Liver (tissue), 10 donors: ENCODE measurements at places on chromosomes 5 and 9.
A peak's percentile ranks its signal among the peaks of the same experiment; 100 is the strongest.

GRCh38 chr9:84718476-84718875 is 48.9 kb downstream of the NTRK2 start:
- DNase-seq, result no peak

DNA sequence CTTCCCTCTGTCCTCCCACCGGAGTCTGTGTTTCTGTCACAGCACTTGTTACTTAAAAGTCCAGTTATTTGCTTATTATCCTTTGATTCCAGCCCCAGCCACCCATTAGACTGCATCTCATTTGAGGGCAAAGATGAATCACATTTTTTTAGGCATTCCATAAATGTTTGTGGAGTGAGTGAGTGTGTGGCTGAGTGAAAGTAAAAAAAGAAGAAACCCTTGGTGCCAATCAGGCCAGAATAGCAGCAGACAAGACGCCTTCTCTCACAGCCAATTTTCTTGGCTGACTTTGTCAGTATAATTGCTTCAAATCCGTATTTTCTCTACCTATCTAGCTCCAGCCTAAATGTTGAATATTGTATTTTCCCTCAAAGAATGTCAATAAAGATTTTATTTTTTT is 613.0 kb upstream of the WWC1 start:
- no peak for DNase-seq

- no peak for DNase-seq
Measured at GRCh38 chr5:89991592-89991991, 418.0 kb downstream of the CETN3 start.

DNA sequence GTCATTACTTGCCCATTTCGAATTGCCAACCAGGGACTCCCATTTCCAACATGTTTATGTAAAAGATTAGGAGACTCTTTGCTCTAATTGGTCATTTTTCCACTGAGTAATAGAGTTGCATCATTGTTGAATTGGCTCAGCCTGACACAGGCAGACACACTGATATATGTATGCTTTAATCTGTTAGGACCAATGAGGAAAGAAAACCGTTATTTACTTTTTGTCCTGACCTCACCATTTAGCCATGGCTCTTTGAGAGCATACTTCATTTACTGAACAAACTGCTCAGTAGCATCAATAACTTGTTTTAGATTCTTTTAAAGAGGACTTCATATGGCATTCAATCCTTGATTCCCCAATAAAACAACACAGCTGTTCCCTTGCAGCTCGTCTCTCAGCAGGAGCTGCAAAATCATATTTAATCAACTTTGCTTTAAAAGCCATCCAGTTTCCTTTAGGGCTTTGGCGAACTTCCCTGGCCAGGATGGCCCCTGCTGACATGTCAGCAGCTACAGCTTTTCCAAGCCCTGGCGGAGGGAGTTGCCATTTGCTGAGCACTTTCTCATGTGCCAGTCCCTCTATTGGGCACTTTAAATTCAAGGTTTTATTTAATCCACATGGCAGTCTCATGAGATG is 251.5 kb upstream of the TNC start:
- no peak for DNase-seq

DNA sequence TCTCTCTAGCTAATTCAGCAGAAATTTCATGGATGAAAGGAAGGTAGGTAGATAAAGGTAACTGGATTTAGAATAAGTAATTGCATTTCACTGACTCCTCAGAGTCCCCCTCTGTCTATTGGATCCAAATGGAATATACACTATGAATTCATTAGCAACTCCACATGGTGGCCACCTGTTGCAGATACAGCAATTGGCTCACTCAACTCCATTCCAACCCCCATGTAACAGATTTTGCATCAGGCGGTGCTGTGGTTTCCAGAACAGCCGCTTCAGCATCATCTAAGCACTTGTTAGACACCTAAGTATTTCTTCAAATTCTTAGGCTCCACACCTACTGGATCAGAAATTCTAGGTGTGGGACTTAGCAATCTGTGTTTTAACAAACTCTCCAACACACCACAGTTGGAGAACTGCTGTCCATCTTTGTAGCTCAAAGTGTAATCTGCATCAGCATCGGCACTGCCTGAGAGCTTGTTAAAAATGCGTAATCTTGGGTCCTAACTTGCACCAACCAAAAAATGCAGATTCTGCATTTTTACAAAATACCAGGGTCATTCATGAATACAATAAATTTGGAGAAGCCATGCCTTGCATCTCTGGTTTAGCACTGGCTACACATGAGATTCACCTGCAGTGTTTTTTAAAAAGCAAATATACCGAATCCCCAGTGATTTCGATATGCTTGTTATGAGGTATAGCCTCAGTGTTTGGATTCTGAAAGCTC is 413.8 kb upstream of the CD180 start:
- no peak for DNase-seq

DNA sequence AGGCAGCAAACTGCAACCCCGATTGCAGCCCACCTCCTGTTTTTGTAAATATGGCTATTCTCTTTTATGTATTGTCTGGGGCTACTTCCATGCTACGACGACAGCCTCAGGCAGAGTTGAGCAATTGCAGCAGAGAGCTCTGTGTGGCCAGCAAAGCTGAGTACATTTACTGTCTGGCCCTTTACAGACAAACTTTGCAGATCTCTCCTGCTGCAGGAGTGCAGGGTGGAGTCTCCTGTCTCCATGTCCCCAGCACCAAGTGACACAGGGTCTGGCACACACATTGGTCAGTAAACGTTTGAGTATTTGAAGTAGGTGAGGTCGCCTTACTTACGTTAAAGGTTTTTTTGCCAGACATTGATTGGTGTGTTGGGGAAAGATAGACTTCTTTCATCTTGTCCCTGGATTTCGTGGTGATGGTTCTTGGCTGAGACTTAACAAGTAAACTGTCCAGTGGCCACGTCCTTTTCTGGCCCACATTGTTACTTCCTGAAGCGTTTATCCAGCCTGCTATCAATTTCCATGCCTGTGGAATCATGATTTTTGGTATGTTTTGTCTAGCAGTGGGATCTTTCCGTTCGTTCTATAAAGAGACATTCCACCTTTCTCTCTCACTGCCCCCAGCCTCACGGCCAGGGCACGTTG is 27.2 kb downstream of the PRRC2B start:
- DNase-seq, result no peak

DNA sequence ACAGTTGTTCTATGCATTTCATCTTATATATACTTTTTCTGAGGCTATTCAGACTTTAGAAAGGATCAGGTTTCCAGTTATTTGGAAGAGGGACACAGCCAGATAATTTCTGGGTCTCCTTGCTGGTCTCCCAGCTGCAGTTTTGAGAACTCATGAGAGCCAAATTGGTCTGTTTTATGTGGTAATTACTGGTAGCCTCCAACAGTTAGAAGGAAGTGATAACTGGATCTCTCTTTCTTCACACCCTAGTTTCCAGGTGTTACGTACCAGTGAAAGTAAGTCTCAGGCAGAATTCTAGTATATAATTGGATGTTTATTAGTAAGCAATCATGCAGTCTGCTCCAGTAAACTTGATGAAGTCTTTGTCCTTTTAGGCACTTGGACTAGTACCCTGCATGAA is 63.2 kb upstream of the RPS23 start:
- no peak for DNase-seq

DNA sequence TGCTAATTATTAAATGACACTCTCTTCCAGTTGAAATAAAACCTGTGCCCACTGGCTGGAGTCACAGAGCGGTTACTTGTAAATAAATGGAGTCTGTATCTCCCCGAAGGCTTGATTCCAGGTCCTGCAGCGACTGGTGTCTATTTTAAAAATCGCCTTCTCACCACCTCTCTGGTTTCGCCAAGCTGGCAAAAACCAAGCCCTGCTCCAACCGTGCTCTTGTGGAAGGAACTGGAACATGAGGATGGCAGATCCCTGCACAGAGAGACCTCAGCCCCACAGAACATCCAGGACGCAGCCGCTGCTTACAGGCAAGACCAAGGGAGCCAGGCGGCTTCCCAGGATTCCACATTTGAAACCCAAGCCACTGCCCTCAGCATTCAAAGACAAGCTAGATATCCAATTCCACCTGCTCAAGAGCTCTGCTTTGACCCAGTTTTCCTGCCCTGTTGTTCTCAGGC is 15.0 kb downstream of the SEMA4D start:
- DNase-seq, result no peak

- no peak for DNase-seq
Measured at GRCh38 chr9:123814496-123814895, 115.4 kb downstream of the DENND1A start.

DNA sequence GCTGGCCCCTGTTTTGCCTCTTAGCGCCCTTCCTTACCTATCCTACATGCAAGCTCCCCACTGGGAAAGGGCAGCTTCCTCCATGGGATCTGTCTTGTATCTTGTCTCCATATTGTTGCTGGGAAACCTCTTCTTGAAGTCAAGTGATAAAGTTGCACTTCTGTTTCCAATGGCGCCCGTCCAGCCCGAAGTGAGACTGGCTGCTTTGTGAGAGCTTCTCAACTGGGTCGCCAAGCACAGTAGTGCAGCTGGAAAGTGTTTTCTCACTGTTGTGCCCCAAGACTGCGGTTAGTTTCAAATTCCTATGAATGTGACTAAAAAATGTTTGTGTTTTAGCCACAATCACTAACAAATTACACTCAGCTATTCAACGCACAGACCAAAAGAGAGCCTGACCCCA is 506.6 kb upstream of the MPDZ start:
- no peak for DNase-seq

DNA sequence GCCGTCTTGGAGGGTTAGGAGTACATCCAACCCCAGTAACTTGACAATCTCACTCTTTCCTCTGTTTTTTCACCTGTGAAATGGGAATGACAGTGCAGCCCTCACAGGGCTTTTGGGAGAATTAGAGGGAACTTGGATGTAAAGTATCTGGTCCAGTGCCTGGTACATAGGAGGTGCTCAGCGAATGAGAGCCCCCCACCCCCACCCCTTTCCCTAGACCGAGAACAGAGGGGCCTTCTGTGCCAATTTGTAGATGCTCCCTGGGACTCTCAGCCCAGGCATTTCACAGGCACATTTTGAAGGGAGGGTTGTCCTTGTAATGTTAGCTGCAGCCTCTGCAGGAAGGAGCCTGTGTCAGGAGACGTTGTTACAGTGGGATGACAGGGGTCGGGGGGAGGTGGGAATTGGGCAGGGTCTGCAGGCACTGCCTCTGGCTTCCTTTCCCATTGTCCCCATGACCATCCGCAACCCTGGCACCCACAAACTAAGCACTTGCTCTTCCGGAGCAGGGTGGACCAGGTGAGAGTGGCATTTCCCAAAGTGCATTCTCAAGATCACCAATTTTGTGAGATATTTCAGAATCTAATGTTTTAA is 47.0 kb downstream of the AMBP start:
- DNase-seq, result peak; percentile 23

DNA sequence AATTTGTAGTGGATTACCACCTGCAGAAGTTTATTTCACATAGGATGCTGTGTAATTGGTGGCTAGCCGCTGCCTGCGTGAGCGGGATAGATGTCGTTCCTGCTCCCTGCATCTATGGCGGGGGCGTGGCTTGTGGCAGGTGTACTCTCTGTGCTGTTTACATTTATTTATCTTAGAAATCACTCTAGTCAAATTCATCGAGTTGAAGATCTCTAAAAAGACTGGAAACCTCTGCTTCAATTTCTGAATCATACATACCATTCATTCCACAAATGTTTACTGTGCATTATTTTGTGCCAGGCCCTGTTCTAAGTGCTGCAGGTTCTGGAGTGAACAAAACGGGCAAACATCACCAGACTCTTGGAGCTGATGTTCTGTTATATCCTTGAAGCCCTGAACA is 11.9 kb downstream of the ROPN1L start:
- no peak for DNase-seq
